NCI-H2081 treated with DMSO at 0.1 percent for 48 hours (cell line): ENCODE measurements at places on chromosomes 7 and 10.
A peak's percentile ranks its signal among the peaks of the same experiment; 100 is the strongest.

DNA sequence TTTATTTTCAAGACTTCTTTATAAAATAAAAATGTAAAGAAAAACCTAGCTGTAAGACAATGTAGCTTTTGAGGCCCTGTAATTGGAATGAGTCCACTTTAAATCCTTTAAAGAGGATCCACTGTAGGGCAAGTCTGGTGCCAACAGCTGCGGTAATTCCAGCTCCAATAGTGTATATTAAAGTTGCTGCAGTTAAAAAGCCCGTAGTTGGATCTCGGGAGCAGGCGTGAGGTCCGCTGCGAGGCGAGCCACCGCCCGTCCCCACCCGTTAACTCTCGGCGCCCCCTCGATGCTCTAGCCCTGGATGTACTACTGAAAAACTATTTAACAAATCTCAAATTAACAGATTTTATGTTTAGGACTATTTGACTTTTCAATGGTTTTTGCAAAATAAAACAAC, 414.7 kb upstream of the SEMA3C start:
- DNase-seq: no peak

DNA sequence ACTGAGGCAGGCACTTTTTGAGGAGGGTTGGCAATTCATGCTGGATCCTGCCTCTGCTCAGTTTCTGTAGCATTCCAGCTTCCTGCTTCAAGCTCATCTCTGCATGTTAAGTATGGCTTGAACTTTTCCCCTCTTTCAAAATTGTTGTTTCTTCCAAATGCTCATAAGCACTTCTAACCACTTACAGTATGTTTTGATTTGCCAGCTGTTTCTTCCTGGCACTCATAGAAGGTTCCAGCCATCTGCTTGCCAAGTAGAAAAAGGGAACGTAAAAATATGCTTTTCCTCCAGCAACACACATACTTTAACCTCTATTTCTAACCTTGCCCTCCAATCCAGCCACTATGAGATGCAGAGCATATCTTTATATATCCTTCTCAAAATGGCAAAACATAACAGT, 692.6 kb upstream of the COBL start:
- no peak for DNase-seq

DNA sequence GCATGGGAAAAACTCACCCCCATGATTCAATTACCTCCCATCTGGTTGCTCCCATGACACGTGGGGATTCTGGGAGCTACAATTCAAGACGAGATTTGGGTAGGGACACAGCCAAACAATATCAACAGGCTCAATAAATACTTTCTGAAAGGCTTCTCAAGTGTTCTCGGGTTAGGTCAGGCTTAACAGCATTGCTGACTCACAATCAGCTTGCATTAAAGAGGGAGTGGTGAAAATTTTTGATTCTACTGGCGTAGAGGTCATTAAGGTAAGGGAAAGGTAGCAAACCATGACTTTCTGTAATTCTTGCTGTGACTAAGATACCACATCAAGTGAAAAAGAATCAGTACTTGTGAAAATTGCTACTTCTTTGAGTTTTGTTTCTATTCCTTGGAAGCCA, 126.4 kb downstream of the JCAD start:
- no peak for DNase-seq

- DNase-seq: no peak
Measured at GRCh38 chr10:68553138-68553537, 7.0 kb upstream of the TET1 start.

DNA sequence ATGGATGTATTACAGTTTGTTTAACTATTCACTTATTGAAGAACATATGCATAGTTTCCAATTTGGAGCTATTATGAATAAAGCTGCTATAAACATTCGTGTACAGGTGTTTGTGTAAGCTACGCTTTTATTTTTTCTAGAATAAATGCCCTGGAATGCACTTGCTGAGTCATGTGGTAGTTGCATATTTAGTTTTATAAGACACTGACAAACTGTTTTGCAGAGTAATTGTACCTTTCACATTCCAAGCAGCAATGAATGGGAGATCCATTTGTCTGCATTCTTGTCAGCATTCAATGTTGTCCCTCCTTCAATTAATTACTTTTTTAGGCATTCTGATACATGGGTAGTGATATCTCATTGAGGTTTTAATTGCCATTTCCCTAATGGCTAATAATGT, 373.6 kb upstream of the GHITM start:
- no peak for DNase-seq

GRCh38 chr10:6929148-6929830, 349.2 kb upstream of the PRKCQ start:
- no peak for DNase-seq

DNA sequence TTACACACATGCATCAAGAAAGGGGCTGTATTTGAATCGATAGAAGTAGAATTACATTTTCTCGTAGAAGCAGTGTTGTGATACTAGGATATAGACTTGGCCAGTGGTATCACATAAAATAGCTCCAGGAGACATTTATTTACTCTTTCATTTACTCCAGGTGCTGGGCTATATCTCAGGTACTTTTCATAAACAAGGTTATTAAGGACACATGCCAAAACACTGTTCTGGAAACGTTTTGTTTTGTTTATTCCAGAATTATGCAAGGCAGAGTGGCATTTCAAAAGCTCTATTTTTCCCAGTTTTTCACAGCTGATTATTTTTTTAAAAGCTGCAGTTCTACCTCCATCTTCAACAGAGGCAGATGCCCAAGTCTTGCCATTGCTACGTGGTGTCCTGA, 37.8 kb upstream of the SEC61G start:
- DNase-seq: no peak

- DNase-seq: no peak
Measured at GRCh38 chr10:117444497-117445040, 69.3 kb upstream of the PDZD8 start.

GRCh38 chr7:99622596-99622995, 5.8 kb downstream of the ZSCAN25 start:
- DNase-seq: no peak

GRCh38 chr7:44158873-44159631, 17.9 kb upstream of the MYL7 start:
- no peak for DNase-seq

DNA sequence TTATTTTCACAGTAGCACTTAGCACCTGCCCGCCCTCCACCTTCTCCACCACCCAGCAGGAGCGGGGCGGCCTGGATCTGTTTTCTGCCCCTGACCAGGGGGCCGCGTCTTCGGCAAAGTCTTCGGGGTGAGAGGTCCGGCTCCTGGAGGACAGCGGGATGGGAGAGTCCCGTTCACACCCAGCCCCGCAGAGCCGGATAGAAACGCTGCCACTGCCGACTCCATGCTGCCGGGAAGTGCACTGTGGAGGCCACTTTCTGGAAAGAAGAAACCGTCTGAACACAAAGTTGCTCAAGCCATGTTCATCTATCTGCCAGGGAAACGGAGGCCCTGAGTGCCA, 14.5 kb upstream of the ZNF273 start:
- DNase-seq: no peak

DNA sequence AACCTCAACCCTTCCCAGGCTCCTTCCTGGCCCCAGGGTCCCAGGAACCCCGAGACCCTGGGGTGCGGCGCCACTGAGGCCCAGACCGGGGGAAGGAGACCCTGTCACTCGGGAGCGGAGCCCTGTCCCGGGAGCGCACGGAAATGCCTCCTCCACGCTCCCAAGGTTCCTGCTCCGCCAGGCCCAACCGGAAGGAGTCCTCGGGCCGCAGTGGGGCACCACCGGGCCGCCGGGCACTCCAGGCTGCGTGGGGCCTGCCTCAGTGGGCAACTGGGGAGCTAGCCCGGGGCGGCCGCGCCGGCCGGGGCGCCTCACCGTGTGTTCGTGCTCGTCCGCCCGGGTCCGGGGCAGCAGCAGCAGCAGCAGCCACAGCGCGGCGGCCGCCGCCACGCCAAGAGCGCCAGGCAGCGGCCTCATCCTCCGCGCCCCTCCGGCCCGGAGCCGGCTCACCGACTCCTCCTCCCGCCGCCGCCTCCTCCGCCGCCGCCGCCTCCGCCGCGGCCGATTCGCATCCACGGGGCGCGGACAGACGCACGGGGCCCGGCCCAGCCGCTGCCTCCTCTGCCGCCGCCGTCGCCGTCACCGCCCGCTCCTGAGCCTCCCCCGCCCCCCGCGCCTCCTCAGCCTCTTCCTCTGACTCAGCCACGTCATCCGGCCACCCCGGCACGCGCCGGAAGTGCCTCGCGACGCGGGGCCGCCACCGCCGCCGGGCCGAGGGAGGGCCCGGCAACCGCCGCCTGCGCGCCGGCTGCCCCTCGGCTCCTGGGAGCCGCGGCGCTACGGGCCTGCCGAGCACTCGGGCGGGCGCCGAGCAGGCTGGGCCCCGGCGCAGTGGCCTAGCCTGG, at the start of gene TM9SF3:
Gene TM9SF3 (minus strand): TSS at position 594 of the 845 bp plus-strand sequence. CDS start 177 bp downstream, at position 417.
- DNase-seq: peak; percentile 4

DNA sequence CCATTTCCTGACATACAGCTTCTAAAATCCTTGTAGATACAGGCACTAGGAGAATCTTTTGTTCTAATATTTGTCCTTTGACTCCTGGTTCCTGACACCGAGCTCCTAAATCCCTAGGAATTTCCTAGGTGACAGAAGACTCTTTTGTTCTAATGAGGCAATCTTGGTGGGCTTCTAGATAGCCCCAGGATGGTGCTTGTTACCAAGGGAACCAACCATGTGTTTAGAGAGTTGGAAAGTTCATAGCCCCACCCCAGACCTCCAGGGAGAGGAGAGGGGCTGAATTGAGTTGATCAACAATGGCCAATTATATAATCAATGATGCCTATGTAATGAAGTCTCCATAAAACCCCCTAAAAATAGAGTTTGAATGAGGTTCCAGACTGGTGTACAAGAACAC, 145.1 kb downstream of the JMJD1C start:
- DNase-seq: no peak

DNA sequence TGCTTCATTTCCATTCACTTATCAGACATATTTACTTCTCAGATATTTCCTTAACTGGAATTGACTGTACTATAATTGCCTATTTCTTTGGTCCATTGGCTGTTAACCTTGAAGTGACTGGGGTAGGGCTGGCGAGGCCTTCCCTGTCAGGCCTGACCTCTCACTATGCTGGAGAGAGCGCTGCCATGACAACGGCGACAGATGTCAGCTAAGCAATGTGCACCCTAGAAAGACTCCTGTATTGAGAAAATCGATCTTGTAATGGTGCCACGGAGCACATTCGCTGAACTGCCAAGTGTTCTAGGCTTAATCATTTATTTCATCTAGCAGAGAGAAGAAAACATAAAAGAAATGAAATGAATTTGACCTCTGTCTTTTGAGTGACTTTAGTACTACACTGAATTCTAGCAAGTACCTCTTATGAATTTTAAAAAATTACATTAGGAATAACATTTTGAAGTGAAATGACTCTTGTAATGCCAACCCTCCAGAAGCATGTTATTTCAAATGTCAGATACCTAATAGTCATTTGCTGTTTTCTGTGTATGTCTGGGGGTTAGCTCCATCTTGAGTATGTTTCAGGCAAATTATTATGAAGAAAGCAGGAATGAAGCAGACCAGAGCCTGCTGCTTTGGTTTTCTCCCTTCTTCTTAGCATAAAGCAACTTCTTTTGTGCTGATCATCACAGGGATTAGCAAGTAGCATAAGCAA, 148.0 kb downstream of the SNX10 start:
- no peak for DNase-seq

GRCh38 chr10:128178302-128178958, 52.2 kb upstream of the MKI67 start:
- no peak for DNase-seq

GRCh38 chr7:30815951-30816644, 44.9 kb downstream of the MINDY4 start:
- DNase-seq: no peak

DNA sequence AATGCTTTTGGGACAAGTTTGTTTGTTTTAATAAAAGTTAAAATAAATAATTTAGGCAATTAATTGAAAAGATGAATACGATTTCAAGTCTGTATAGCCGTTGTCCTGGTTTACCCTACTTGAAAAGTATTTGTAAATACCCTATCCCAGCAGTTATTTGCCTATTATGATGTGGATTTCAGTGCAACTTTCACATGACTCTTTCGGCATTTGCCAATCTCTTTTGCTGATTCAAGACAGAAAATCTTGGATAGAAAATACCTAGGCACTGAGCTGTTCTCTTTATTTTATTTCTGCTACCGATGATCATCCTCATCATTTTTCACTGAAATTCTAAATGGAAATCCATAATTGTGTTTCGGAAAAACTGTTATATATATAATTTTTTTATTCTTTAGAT, 125.9 kb upstream of the FZD8 start:
- DNase-seq: no peak

DNA sequence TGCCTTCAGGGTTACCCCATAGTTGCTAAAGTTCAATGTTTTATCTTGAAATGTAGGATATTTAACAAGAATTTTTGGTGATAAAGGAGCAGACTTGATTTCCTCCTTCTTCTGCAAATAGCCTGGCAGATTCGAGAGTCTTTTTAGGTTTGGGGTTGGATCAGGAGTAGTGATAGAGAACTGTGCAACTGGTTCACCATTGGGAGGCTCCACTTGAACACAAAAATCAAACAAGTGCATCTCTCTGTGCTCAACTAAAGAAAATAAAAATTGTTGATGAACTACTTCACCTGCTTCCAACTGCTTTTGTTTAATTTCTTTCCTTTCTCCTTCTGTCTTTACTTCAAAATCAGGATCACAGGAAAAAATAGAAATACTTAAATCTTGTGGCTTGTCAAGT, 58.5 kb downstream of the MACC1 start:
- DNase-seq: no peak

- no peak for DNase-seq
Measured at GRCh38 chr10:28551086-28551485, 18.2 kb downstream of the WAC start.

DNA sequence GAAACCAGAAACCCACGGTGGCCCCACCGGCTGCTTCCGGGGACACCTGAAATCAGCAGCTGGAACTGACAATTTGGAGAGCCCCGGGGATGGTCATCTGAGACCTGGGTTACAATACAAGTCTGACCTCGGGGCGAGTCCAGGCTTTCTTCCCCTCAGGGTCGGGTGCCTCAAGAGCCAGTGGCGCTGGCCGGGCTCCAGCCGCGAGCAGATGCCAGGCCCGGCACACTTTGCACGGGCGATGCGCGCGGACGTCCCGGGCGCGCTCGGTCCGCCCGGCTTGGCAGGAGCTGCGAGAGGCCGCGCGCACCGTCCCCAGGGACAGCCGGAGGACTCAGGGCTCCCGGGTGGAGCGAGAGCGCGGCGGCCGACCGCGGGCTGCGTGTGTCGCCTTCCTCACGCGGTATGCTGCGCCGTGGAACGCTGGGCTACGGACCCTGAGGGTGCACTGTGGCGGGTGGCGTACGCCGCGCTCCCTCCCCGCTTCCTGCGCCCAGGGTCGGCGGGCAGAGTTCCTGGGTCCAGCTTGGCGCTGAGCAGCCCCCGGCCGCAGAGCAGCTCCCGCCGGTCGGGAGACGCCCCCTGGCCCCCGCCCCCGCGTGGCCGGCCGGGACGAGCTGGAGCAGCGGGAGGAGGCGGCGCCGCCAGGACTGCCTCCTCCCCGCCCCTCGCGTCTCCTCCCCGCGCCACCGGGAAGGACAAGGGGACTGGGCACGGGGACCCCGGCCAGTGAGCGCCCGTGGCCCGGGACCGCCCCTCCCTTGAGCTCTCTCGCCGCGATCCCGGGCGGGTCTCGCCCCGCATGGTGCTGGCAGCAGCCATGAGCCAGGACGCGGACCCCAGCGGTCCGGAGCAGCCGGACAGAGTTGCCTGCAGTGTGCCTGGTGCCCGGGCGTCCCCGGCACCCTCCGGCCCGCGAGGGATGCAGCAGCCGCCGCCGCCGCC, at the start of gene RBM20:
Gene RBM20 (plus strand): TSS at position 684 of the 945 bp plus-strand sequence. CDS start 119 bp downstream, at position 803.
- DNase-seq: no peak

GRCh38 chr10:101969412-101969922, 86.5 kb downstream of the ARMH3 start:
- DNase-seq: no peak

- DNase-seq: no peak
Measured at GRCh38 chr10:3709456-3710060, 75.5 kb downstream of the KLF6 start.
